Activated naive CD8-positive, alpha-beta T cell treated with anti-CD3 and anti-CD28 coated beads, Interleukin-2, amount 10 ng/mL, durations not matched to agents 7 days and 5 days (primary cell): ENCODE measurements at places on chromosomes 12 and 14. TPM values are rescaled to one million over a fixed set of nuclear protein-coding genes. Genes with fewer than 3 reads are reported as not detected.
A peak's percentile ranks its signal among the peaks of the same experiment; 100 is the strongest.

GRCh38 chr12:17992002-17992656 lies 97.9 kb downstream of the RERGL start:
- no peaks in the 10 kb centered on the region for H3K27me3 ChIP-seq
- H3K4me3 ChIP-seq = no peak overlapping the region
- no peak overlapping the region for H3K27ac ChIP-seq
- no peaks in the 10 kb centered on the region for H3K36me3 ChIP-seq

DNA sequence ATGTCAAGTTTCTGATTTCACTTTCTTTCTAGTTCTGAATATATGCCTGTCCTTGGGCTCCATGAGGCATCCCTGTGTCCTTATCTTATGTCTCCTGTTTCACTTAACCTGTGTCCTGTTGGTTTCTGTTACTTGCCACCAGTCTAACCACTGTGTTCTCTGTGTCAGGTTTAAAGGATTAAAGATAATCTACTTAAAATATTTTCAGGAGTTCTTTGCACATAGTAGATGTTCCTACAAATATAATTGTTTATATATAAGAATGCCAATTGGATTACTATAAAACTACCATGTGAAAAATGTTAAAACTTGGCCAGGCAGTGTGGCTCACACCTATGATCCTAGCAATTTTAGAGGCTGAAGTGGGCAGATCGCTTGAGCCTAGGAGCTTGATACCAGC lies 406.4 kb downstream of the CCER1 start:
- no peak overlapping the region for H3K4me3 ChIP-seq
- no peaks in the 10 kb centered on the region for H3K4me1 ChIP-seq
- H3K27ac ChIP-seq = no peak overlapping the region
- DNase-seq = no peak
- H3K27me3 ChIP-seq = no peaks in the 10 kb centered on the region
- no peaks in the 10 kb centered on the region for H3K36me3 ChIP-seq

- H3K36me3 ChIP-seq = no peaks in the 10 kb centered on the region
- H3K4me1 ChIP-seq = no peaks in the 10 kb centered on the region
- H3K4me3 ChIP-seq = no peak overlapping the region
- H3K27me3 ChIP-seq = no peaks in the 10 kb centered on the region
- H3K27ac ChIP-seq = no peak overlapping the region
These were observed 261.8 kb downstream of the ATP23 start for GRCh38 chr12:58202933-58203718.

DNA sequence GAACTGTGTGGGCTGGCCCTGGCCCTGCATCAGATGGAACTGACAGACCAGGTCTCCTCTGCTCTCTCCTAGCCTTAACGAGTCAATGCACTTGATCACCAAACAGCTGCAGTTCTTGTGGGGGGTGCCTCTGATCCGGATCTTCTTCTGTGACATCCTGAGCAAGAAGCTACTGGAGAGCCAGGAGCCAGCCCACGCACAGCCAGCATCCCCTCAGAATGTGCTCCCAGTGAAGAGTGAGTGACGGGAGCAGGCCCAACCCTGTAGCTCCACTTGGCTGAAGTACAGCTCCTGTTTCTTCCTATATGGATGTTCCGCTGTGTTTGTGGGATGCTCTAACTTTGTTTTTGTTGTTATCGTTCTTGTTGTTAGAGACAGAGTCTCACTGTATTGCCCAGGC lies 23.9 kb downstream of the UBE3B start:
- H3K36me3 ChIP-seq = peaks cover 18% of the 10 kb centered on the region
- H3K4me1 ChIP-seq = peaks cover 5% of the 10 kb centered on the region
- DNase-seq = no peak

GRCh38 chr14:78399316-78399889 lies 229.2 kb downstream of the NRXN3 start:
- no peak overlapping the region for H3K27ac ChIP-seq
- H3K4me3 ChIP-seq = no peak overlapping the region
- DNase-seq = no peak
- no peaks in the 10 kb centered on the region for H3K36me3 ChIP-seq
- H3K27me3 ChIP-seq = no peaks in the 10 kb centered on the region

DNA sequence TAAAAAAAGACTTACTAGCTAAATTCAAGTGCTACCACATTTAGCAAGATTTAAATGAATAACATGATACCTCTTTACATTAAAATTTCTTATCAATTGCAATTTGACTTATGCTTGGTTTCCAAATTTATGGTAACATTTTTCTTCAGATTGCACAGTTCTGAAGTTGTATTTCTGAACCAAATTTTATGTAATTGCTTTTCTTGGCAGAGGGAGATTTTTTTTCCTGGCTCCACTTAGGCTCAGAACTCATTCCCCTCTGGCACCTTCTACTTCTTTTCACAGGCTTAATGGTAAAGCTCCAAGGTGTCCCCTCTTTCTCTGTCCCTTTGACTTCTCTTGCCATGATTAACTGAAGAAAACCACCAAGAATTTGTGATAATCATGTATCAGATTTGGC lies 99.8 kb upstream of the TMTC1 start:
- H3K4me1 ChIP-seq = no peaks in the 10 kb centered on the region
- H3K36me3 ChIP-seq = no peaks in the 10 kb centered on the region
- no peak overlapping the region for H3K27ac ChIP-seq
- H3K4me3 ChIP-seq = no peak overlapping the region

DNA sequence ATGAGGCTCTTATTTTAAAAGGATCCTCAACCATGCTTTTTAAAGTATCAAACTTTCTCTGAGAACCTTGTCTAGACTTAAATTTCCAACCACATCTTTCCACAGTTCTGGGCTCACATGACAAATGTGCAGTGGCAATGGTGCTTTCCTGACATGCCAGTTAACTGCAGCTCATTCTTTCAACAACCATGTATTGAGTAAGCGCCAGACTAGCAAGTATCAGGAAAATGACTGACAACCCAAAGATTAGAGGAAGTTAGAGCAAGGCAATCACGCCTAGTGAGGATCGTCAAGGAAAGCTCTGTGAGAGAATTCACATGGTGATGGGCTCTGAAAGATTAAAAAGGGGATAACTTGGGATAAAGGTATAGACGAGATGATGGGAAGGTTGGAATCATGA lies 35.8 kb downstream of the FLVCR2 start:
- H3K27me3 ChIP-seq = peaks cover 2% of the 10 kb centered on the region
- H3K4me3 ChIP-seq = no peak overlapping the region
- DNase-seq = no peak
- H3K27ac ChIP-seq = no peak overlapping the region
- H3K36me3 ChIP-seq = no peaks in the 10 kb centered on the region
- no peaks in the 10 kb centered on the region for H3K4me1 ChIP-seq

DNA sequence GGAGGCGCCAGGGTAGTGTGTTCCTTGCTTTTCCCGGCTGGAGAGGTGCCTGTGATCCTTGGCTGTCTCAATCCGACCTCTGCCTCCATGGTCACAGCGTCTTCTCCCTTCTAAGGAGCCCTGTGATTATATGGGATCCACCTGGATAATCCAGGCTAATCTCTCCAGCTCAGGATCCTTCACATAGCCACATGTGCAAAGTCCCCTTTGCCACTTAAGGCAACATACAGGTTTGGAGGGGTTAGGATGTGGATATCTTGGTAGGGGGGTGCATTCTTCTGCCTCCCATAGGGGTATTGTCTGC lies 1.2 kb upstream of the HVCN1 start:
- peaks cover 22% of the 10 kb centered on the region for H3K36me3 ChIP-seq
- H3K27me3 ChIP-seq = no peaks in the 10 kb centered on the region
- peaks cover 51% of the 10 kb centered on the region for H3K4me1 ChIP-seq
- H3K27ac ChIP-seq = peak overlapping the region; percentile 100
- DNase-seq = no peak

- no peak overlapping the region for H3K27ac ChIP-seq
- H3K36me3 ChIP-seq = peaks cover 27% of the 10 kb centered on the region
- no peak for DNase-seq
- H3K4me1 ChIP-seq = peaks cover 13% of the 10 kb centered on the region
These were observed 100.2 kb downstream of the NELL2 start for GRCh38 chr12:44775901-44776300.

GRCh38 chr12:117121441-117121840 lies 22.2 kb upstream of the TESC start:
- no peaks in the 10 kb centered on the region for H3K27me3 ChIP-seq
- H3K4me3 ChIP-seq = no peak overlapping the region
- H3K36me3 ChIP-seq = no peaks in the 10 kb centered on the region

- peaks cover 46% of the 10 kb centered on the region for H3K36me3 ChIP-seq
- H3K27ac ChIP-seq = peak overlapping the region; percentile 100
- peak; percentile 69 for DNase-seq
- peak overlapping the region; percentile 100 for H3K4me3 ChIP-seq
These were observed 3.7 kb downstream of the SELPLG start for GRCh38 chr12:108629824-108630476.

- no peaks in the 10 kb centered on the region for H3K4me1 ChIP-seq
- DNase-seq = no peak
- no peak overlapping the region for H3K27ac ChIP-seq
- no peak overlapping the region for H3K4me3 ChIP-seq
- peaks cover 32% of the 10 kb centered on the region for H3K27me3 ChIP-seq
These were observed 26.1 kb upstream of the OR10P1 start for GRCh38 chr12:55610598-55610997.

DNA sequence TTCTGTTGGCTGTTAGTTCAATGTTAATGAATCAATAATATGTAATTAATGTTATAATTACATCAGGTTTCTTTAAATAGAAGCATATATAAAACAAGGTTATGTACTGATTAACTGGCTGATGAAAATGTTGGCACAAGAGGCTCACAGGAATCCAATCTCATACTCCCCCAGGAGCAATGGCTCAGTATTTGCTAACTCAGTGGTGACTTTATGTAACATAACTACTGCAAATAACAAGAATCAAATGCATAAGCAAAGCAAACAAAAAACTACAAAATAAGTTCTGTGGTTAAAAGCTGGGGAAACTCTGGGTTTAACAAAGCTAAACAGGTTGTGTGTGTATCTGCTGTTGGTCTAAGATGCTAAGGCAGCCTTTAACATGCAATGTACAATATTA lies 27.7 kb upstream of the BBS10 start:
- DNase-seq = no peak
- no peak overlapping the region for H3K4me3 ChIP-seq
- no peaks in the 10 kb centered on the region for H3K27me3 ChIP-seq
- peaks cover 41% of the 10 kb centered on the region for H3K36me3 ChIP-seq
- H3K27ac ChIP-seq = no peak overlapping the region
- H3K4me1 ChIP-seq = no peaks in the 10 kb centered on the region

GRCh38 chr14:99795046-99795445 lies 1.8 kb downstream of the EML1 start:
- no peak overlapping the region for H3K4me3 ChIP-seq
- peaks cover 59% of the 10 kb centered on the region for H3K27me3 ChIP-seq
- H3K27ac ChIP-seq = no peak overlapping the region

DNA sequence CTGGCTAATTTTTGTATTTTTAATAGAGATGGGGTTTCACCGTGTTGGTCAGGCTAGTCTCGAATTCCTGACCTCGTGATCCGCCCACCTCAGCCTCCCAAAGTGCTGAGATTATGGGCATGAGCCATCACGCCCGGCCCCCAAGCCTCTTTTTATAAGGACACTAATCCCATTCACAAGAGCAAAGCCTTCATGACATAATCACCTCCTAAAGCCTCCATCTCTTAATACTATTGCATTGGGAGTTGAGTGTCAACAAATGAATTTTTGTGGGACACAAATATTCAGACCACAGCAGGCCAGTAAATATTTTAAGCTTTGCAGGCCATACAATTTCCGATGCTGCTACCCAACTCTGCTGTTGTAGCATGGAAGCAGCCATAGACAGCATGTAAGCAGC lies 10.9 kb downstream of the RNF212B start:
- no peaks in the 10 kb centered on the region for H3K4me1 ChIP-seq
- H3K27ac ChIP-seq = no peak overlapping the region
- peaks cover 31% of the 10 kb centered on the region for H3K27me3 ChIP-seq
- no peaks in the 10 kb centered on the region for H3K36me3 ChIP-seq

GRCh38 chr12:46164186-46164761 lies 104.6 kb downstream of the SLC38A1 start:
- H3K4me1 ChIP-seq = peaks cover 1% of the 10 kb centered on the region
- no peaks in the 10 kb centered on the region for H3K27me3 ChIP-seq
- peaks cover 1% of the 10 kb centered on the region for H3K36me3 ChIP-seq
- no peak for DNase-seq
- no peak overlapping the region for H3K4me3 ChIP-seq

DNA sequence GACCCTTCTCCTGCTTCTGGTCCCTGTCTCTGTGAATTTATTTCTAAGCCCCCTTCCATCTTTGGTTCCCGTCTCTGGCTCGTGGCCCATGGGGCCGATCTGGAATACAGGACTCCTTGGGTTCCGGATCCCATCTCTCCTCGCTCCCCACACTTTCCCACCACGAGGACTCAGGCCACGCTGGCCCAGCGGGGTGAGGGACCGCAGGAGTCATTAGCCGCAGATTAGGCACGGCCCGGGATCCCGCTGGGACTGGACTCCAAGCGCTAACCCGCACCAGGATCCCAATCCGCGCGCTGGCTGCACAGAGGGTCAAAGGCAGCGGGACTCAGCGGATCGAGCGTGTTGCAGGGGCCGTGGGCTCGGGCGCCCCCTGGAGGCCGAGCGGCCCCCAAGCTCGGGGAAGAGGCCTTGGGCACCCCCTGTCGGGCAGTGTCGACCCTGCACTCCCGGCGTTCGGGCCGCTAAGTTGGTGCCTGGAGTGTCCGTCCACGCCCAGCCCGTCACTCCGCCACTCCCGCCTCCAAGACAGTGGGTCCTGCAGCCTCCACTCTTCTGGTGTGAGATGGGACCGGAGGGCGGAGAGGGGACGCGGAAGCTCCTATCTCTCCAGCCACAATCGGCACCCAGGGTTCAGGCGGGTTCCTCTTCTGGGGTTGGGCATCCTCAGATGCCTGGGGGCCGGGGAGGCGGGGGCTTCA lies 9.5 kb downstream of the SHMT2 start:
- H3K27me3 ChIP-seq = peaks cover 42% of the 10 kb centered on the region
- peak; percentile 96 for DNase-seq
- peaks cover 14% of the 10 kb centered on the region for H3K36me3 ChIP-seq
- peaks cover 53% of the 10 kb centered on the region for H3K4me1 ChIP-seq
- H3K27ac ChIP-seq = peak overlapping the region; percentile 90

DNA sequence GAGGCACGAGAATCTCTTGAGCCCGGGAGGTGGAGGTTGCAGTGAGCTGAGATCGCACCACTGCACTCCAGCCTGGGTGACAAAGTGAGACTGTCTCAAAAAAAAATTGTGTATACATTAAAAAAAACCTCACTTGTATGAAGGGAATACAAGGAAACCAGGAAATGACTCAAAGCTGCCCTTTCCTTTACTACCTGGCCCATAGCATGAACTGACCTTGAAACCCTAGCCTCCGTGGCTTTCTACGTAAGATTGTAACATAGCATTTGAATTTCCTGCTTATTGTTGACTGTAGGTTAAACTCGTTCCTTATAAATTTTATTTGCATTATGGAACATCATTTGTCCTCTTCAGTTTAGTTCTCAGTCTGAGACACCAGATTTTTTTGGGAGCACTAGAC lies 9.1 kb upstream of the DDX47 start:
- DNase-seq = no peak
- H3K27ac ChIP-seq = peak overlapping the region; percentile 30
- H3K27me3 ChIP-seq = peaks cover 3% of the 10 kb centered on the region
- peak overlapping the region; percentile 37 for H3K4me3 ChIP-seq
- H3K36me3 ChIP-seq = peaks cover 10% of the 10 kb centered on the region
- peaks cover 60% of the 10 kb centered on the region for H3K4me1 ChIP-seq

GRCh38 chr14:71415404-71415690 lies 508.1 kb downstream of the PCNX1 start:
- peaks cover 28% of the 10 kb centered on the region for H3K36me3 ChIP-seq
- H3K4me1 ChIP-seq = peaks cover 8% of the 10 kb centered on the region
- DNase-seq = no peak

The CD27 gene
- 152 TPM for total RNA-seq

The UNC79 gene
- total RNA-seq = not detected

The PMCH gene
- total RNA-seq = not detected

The GDF3 gene
- total RNA-seq = not detected

The CCDC177 gene
- total RNA-seq = not detected

The IL26 gene
- total RNA-seq = not detected

The NRL gene
- total RNA-seq = 3.3 TPM

The SLC8A3 gene
- total RNA-seq = not detected

The TEAD4 gene
- total RNA-seq = not detected

The SELPLG gene
- total RNA-seq = 163 TPM

The MYH7 gene
- total RNA-seq = not detected

The FOXN4 gene
- total RNA-seq = not detected
